ENCODE measurements at places on chromosomes 6 and 20. TPM values are rescaled to one million over a fixed set of nuclear protein-coding genes. Genes with fewer than 3 reads are reported as not detected.

The SLC22A7 gene
- not detected for total RNA-seq

The PRSS16 gene
- total RNA-seq: 0.05 TPM

The TMEM170B gene
- total RNA-seq: 2.7 TPM

The SYTL3 gene
- 4.4 TPM for total RNA-seq

The AVP gene
- total RNA-seq: not detected

The ZNF292 gene
- total RNA-seq: 13.2 TPM

The TSPO2 gene
- total RNA-seq: not detected

The CRISP2 gene
- not detected for total RNA-seq

The TRAPPC3L gene
- total RNA-seq: 0.34 TPM

The ECHDC1 gene
- total RNA-seq: 54.0 TPM

The CD2AP gene
- 31.0 TPM for total RNA-seq

The BLTP3A gene
- total RNA-seq: 9.0 TPM

The ZNF831 gene
- total RNA-seq: not detected
